Activated naive CD4-positive, alpha-beta T cell treated with anti-CD3 and anti-CD28 coated beads for 36 hours (primary cell): ENCODE measurements at places on chromosomes 5 and 9.

GRCh38 chr5:141402553-141403243, at the start of gene PCDHGA9:
Gene PCDHGA9 (plus strand): TSS chr5:141402778. CDS start chr5:141402953, 175 bp downstream.
- H3K36me3 ChIP-seq, result peaks cover 10% of the 10 kb centered on the region
- DNase-seq, result peak; percentile 45
- H3K4me3 ChIP-seq, result peak within 1 kb of the TSS; percentile 45
- no peak within 1 kb of the TSS for H3K27ac ChIP-seq
- peaks cover 60% of the 10 kb centered on the region for H3K27me3 ChIP-seq

DNA sequence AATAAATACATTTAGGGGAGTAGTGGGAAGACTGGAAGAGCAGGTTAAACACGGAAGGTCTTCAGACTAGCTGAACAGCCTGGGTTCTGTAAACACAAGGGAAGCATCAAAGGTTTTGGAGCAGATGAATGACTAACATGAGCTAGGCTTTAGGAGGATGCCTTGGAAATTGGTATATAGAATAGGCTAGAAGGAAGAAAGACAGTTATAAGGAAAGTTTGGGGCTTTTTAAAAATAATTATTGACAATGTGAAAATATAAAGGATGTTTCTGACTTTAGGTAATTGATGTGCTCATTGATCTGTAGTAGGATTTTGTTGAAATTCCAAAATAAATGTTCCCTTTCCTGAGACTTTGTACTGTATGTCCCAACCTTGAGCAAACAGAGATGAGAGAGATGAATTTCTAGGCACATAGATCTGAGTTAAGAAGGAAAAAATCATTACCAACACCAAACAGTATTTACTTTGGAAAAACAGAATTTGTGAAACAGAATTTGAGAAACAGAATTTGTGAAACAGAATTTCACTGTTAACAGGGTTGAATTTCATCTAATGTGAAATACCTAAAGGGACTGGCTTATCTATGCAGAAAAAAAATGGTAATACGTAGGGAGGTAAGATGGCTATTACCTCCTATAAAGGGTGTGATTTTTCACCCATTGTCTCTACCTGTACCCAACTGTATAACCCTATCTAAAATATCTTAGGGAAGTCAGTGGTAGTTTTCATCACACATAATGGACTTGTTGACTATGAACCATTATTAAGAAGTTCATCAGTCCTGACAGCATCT, 28.8 kb downstream of the SKP2 start:
- DNase-seq, result no peak
- H3K4me3 ChIP-seq, result no peak overlapping the region
- no peak overlapping the region for H3K27ac ChIP-seq

DNA sequence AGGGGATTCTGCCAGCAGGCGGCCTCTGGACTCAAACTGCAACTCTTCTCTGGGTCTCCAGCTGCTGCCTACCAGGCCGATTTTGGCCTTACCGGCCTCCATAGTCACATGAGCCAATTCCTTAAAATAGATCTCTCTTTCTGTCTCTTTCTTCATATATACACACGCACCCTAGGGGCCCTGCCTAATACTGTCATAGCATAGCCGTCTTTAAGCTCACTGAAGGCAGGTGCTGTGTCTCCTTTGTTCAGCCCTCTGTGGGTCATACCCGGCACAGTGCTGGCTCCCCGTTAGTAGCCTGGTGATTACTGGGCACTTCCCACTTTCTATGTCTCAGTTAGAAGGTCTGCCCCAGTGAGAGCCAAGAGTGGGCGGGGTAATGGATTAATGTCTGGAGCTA, 140.9 kb downstream of the HSPA4 start:
- no peak for DNase-seq
- no peaks in the 10 kb centered on the region for H3K27me3 ChIP-seq
- H3K4me1 ChIP-seq, result no peaks in the 10 kb centered on the region

DNA sequence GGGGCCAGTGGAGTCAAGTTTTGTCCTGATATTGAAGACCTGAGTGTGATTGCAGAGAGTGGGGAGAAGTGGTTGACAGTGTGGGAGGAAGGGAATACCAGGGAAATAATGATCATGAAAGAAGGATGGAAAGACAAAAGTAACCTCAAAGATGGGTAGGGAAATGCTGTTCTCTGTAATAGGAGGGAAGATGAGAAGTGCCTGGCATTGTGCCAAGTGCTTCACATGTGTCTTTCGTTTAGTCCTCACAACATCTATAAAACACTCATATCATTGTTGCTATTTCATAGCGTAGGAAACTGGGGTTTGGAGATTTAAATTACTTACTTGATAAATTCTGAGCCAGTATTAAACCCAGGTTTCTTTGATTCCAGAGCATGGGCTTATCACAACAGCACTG, 472.3 kb downstream of the LRRC70 start:
- no peak overlapping the region for H3K27ac ChIP-seq
- H3K27me3 ChIP-seq, result no peaks in the 10 kb centered on the region
- DNase-seq, result no peak

GRCh38 chr5:102764381-102765004, 9.4 kb downstream of the PAM start:
- no peaks in the 10 kb centered on the region for H3K27me3 ChIP-seq
- peak overlapping the region; percentile 1 for H3K4me3 ChIP-seq
- peaks cover 73% of the 10 kb centered on the region for H3K4me1 ChIP-seq
- peak overlapping the region; percentile 63 for H3K27ac ChIP-seq
- DNase-seq, result peak; percentile 29

DNA sequence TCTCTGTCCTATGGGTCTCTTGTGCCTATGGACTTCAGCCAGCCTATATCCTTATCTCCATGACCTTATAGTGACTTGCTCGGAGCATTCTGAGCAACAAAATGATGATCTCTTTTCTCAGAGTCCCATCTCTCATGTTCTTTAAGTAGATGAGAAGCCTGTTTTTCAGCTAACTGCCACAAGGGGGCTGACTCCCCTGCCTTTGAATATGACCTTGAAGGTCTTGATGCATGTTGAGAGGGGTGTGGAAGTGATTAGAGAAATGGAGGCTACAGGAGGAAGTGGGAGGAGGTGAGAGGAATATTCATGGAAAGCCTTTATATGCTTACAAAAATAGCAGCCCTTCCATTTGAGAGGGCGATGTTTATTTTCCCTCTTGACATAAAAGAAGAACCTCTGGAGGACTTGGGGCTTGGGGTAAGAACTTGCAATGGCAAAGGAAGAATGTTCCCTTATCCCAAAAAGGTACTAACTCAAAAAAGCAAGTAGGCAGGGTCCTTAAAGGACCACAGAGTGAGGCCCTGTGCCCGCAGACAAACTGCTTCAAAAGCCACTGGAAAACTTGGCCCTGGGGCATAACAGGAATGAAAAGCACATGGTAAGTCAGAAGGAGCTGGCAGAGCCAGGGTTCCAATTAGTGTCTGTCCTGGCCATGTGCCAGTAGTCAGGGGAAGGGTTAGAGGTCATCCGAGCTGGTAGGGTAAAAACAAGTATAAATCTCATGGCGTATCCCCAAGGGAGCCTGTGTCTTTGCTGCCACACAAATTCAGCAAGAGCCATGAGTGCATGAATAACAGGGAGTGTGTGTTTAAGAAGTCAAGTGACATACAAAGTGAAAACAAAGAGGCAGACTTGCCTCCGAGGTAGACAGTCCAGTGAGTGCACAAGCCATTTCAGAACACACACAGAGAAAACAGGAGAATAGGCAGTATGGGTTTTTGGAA, 39.1 kb downstream of the FGD3 start:
- H3K27ac ChIP-seq, result peak overlapping the region; percentile 92
- peak; percentile 84 for DNase-seq
- H3K4me3 ChIP-seq, result no peak overlapping the region
- no peaks in the 10 kb centered on the region for H3K27me3 ChIP-seq

- H3K4me3 ChIP-seq, result peak overlapping the region; percentile 57
- DNase-seq, result peak; percentile 11
- H3K4me1 ChIP-seq, result peaks cover 16% of the 10 kb centered on the region
- no peaks in the 10 kb centered on the region for H3K27me3 ChIP-seq
- no peak overlapping the region for H3K27ac ChIP-seq
- H3K36me3 ChIP-seq, result no peaks in the 10 kb centered on the region
Observed at GRCh38 chr5:170633235-170634081, 129.6 kb downstream of the KCNIP1 start.

DNA sequence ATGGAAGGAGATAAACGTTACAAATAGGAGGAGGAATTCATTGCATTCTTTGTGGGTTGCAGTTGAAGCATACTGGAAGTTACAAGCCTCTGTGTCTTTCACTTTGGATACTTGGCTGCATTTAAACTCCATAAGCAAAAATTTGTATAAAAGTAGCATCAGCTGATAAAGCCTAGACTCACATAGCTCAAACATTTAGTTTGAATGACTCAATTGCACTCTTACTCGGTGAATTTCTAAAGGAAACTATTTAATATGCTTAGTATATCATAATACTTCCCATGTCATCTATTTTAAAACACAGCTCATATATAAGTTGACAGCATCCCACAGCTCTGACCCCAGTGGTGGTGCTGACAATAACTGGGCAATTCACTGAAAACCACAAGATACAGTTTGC, 596.6 kb upstream of the ZNF608 start:
- H3K36me3 ChIP-seq, result no peaks in the 10 kb centered on the region
- no peak overlapping the region for H3K4me3 ChIP-seq
- no peaks in the 10 kb centered on the region for H3K4me1 ChIP-seq
- H3K27ac ChIP-seq, result no peak overlapping the region
- no peak for DNase-seq

DNA sequence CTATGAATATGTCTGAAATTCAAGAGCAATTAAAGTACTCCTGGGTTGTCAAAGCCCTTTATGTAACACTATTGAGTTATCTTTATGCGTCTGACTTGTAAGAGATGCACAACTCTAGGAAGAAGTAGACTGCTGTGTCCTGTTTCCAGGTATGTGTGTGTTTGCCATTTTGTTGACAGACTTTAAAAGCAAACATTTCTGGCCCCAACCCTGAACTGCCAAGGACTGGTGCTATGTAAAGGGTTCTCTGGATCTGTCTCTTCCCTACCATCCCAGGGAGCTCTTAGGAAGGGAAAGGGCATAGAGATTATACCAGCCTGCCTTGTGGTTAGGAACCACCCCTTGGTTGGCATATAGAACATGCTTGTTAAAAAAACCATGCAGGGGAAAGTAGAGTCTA, 12.1 kb downstream of the SLC22A5 start:
- H3K4me3 ChIP-seq, result no peak overlapping the region
- no peak overlapping the region for H3K27ac ChIP-seq
- peaks cover 2% of the 10 kb centered on the region for H3K36me3 ChIP-seq
- H3K27me3 ChIP-seq, result no peaks in the 10 kb centered on the region

GRCh38 chr9:114472765-114473446, 32.4 kb downstream of the WHRN start:
- H3K4me1 ChIP-seq, result peaks cover 12% of the 10 kb centered on the region
- H3K27ac ChIP-seq, result no peak overlapping the region

GRCh38 chr5:178113841-178114324, 551 bp downstream of the N4BP3 start:
- no peak for DNase-seq
- H3K27ac ChIP-seq, result no peak overlapping the region
- peak overlapping the region; percentile 88 for H3K4me3 ChIP-seq
- H3K36me3 ChIP-seq, result no peaks in the 10 kb centered on the region
- peaks cover 31% of the 10 kb centered on the region for H3K4me1 ChIP-seq

GRCh38 chr5:178318382-178318781, 85.8 kb upstream of the PHYKPL start:
- H3K4me3 ChIP-seq, result no peak overlapping the region
- H3K27ac ChIP-seq, result no peak overlapping the region
- no peak for DNase-seq
- H3K4me1 ChIP-seq, result no peaks in the 10 kb centered on the region

DNA sequence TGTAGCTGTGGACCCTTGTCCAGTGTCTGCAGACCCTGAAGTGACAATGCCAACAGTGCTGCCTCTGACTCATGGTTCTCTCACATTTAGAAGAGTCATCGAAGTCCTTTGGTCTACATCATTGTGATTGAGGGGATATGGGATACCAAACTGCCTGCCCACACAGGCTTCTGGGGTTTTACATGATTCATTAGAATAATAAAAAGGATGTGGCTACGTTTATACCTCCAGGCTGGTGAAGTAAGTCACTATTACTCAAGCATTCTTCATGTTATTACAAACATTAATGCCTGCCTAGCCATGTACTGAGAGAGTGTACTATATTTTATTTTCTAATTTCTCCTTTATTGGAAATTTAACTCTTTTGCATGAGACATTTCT, 365.7 kb downstream of the SPATA31D1 start:
- DNase-seq, result no peak
- H3K4me3 ChIP-seq, result no peak overlapping the region
- H3K4me1 ChIP-seq, result no peaks in the 10 kb centered on the region
- no peaks in the 10 kb centered on the region for H3K36me3 ChIP-seq

- H3K27me3 ChIP-seq, result no peaks in the 10 kb centered on the region
- no peaks in the 10 kb centered on the region for H3K4me1 ChIP-seq
- DNase-seq, result no peak
- peaks cover 29% of the 10 kb centered on the region for H3K36me3 ChIP-seq
Observed at GRCh38 chr5:62477801-62478200, 65.2 kb downstream of the IPO11 start.

GRCh38 chr5:43191740-43192557, at the start of gene NIM1K:
Gene NIM1K (plus strand): TSS chr5:43192225. CDS start chr5:43245776, 53,551 bp downstream.
- peak; percentile 60 for DNase-seq
- peaks cover 31% of the 10 kb centered on the region for H3K4me1 ChIP-seq
- no peak within 1 kb of the TSS for H3K27ac ChIP-seq
- H3K36me3 ChIP-seq, result peaks cover 7% of the 10 kb centered on the region
- H3K27me3 ChIP-seq, result peaks cover 20% of the 10 kb centered on the region
- H3K4me3 ChIP-seq, result peak within 1 kb of the TSS; percentile 72

DNA sequence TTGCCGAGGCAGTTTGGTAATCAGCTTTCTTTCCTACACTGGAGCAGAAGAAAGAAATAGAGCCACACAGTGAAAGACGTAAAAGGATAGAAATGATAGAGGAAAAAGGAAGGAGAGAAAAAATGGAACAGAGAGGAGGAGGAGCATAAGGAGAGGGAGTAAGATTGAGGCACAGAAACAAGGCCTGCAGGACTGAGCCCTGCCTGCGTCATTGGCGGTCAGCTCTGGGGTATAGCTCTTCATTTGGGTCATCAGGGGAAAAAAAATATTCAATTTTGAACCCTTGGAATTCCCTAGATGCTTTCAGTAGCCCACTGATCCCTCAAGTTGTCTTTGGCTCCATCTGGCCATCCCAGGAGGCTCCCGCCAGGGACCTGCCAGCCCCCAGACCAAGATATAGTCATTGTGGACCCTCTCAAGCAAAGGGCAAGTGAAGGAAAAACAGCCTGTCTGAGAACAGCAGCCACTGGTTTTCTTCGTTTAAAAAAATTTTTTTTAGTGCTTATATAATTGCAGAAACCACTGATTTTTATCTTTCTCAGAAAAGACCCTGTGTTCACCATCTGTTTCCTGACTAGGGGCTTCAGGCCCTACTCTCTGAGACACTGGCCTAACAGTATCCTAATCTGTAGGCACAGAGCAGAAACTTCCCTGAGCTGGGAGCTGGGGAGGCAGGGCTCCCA, 31.3 kb upstream of the MATR3 start:
- H3K4me1 ChIP-seq, result peaks cover 2% of the 10 kb centered on the region
- DNase-seq, result no peak
- no peak overlapping the region for H3K27ac ChIP-seq
- H3K27me3 ChIP-seq, result no peaks in the 10 kb centered on the region
- H3K36me3 ChIP-seq, result no peaks in the 10 kb centered on the region
- H3K4me3 ChIP-seq, result no peak overlapping the region
